ENCODE measurements at places on chromosomes 3 and 15.

- DNase-seq = no peak
Measured at GRCh38 chr3:112348943-112349342, 16.0 kb downstream of the CD200 start.

GRCh38 chr15:23750179-23750578 lies 63.1 kb upstream of the NDN start:
- DNase-seq = no peak

- DNase-seq = no peak
Measured at GRCh38 chr15:65404186-65404872, 18.4 kb downstream of the IGDCC4 start.

DNA sequence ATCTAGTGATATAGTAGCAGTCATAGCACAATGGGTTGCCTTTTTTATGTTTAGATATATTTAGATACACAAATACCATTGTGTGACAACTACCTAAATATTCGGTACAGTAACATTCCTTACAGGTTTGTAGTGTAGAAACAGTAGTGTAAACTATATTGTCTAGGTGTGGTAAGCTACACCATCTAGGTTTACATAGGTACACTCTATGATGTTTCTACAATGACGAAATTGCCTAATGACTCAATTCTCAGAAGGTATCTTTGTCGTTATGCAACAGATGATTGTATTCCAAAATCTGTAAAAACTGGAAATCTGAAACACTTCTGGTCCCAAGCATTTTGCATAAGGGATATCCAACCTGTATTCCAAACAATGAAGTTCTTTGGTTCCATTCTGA lies 24.3 kb downstream of the PLOD2 start:
- no peak for DNase-seq

GRCh38 chr15:68145706-68146105 lies 59.4 kb downstream of the CALML4 start:
- no peak for DNase-seq

GRCh38 chr3:15505479-15506165 lies 15.9 kb downstream of the COLQ start:
- no peak for DNase-seq
